ENCODE measurements at places on chromosomes 16 and 17.

DNA sequence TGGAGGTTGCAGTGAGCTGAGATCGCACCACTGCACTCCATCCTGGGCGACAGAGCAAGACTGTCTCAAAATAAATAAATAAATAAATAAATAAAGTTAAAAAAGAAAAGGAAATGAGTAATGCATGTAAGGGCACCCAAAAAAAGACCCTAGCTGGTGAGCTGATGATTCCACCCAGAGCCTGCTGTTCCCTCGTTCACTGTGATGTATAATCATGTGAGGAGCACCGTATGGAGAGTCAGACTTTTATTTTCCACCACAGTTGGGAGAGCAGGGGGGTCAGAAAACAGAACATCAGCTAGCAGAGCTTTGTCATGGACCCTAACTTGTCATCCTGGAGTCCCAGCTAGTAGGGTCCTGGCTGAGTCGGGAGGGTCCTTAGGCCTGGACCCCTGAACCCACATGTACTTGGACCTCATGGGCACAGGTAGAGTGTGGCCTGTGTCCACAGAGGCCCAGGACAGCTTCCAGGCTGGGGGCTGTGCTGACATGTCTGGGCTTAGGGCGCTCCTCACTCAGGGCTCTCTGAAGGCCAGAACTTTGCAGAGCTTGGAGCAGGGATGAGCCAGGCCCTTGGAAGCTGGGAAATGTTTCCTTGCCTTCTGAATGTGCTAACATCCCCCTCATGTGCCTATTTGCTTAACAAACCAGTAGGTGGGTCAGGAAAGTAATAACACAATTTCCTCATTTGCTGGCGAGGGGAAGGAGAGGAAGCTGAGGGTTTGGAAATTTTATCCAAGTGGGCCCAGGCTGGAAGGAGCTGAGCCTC is 18.8 kb upstream of the LASP1NB start:
- DNase-seq, result no peak

DNA sequence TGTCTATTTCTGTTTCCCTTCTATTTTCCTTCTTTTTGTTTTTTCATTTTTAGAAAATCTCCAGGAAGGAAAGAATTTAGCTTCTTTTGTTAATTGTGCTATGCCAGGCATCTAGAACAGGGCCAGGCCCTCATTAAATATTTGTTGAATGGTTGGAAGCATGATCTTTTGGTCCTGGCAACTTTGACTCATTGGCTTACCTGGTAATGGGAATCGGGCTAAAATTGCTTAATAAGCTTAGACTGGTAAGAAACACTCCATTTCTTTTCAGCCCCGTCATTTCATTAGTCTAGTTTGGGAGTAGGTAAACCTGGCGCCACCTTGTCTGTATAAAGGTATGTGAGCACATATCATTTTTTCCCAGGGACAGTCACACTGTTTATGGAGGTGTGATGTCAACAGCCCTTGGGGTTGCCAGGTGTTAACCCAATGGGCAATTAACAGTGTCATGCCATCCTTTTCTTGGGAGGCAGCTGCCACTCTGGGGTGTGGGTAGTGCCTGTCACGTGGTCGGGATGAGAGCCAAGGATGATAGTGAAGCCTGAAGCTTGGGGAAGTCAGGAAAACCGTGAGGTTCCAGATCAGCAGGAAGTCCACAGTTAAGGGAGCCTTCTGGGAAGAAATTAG is 9.5 kb upstream of the NDEL1 start:
- no peak for DNase-seq

- no peak for DNase-seq
Measured at GRCh38 chr17:29059281-29059680, 16.3 kb downstream of the PIPOX start.

DNA sequence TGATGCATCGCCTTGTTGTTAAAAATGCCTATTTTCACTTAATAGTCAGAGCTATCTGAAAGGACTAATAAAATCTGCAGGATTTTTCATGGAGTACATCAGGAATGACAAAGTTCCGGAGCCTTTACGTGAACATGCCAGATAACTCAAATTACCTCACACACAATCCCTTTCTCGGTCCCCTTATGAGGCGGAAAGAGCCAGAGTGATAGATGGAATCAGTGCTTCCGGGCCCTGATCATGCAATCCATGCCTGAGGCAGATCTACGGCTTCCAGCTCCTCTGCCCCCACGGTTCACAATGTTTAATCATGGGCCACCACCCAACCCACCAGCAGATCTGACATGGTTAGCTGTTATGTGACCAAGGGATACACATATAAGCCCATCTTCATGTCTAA is 17.0 kb downstream of the VPS53 start:
- DNase-seq, result no peak

DNA sequence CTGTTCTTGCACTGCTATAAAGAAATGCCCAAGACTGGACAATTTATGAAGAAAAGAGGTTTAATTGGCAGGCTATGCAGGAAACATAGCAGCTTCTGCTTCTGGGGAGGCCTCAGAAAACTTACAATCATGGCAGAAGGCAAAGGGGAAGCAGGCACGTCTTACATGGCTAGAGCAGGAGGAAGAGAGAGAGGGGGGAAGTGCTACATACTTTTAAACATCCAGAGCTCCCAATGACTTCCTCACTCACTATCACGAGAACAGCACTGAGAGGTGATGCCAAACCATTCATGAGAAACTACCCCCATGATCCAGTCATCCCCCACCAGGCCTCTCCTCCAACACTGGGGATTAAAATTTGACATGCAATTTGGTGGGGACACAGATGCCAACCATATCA is 13.3 kb downstream of the WFIKKN2 start:
- peak; percentile 15 for DNase-seq

DNA sequence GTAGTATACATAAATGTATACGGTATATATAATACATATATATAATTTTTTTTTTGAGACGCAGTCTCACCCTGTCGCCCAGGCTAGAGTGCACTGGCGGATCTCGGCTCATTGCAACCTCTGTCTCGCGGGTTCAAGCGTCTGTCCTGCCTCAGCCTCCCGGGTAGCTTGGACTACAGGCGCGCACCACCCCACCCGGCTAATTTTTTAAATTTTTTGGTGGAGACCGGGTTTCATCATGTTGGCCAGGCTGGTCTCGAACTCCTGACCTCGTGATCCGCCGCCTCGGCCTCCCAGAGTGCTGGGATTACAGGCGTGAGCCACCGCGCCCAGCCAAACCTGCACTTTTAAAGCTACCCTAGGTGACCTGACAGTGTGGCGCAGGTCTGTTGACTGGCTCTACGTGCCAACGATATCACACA is 745 bp downstream of the PAM16 start:
- no peak for DNase-seq

DNA sequence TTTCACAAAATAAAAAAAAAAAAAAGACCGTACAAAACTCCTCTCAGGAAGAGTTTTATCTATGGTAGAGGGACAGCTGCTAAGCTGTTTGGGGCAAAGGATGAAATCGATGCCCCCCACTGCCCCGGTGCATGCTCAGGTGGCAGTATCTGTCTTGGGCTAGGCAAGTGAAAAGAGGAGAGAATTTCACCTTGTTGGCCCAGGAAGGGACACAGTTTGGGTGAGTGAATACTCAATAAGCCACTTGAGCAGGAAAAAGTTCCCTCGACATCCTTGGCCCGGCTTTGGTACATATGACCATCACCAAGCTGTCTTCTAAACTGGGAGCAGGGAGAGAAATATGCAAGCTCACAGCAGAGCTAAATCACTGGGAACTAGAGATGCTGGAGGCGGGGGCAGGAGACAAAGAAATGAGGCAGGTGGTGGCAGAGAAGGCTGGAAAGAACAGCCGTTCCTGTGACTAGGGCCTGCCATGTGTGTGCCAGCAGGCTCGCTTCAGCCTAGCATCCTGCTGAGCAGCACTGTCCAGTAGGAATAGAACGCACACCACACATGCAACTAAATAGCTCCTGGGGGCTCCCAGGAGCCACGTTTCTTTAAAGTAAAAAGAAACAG is 8.2 kb upstream of the EIF1 start:
- no peak for DNase-seq

DNA sequence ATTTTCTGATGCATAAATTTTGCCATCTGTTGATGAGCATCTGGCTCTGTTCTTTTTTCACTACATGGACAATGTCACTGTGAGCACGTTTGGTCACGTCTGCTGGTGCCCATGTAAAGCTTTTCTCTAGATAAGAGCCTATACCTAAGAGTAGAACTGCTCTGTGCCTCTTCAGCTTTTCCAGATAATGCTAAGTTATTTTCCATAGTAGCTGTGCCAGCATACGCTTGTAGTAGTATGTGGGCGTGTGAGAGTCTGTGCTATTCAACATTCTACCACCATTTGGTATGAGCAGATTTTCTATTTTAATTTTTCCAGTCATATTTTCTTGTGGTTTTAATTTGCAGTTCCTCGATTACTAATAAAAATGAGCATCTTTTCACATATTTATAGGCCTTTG is 33.2 kb downstream of the VPS35L start:
- DNase-seq, result no peak

- DNase-seq, result no peak
Measured at GRCh38 chr17:62867303-62867702, 59.2 kb upstream of the MARCHF10 start.

DNA sequence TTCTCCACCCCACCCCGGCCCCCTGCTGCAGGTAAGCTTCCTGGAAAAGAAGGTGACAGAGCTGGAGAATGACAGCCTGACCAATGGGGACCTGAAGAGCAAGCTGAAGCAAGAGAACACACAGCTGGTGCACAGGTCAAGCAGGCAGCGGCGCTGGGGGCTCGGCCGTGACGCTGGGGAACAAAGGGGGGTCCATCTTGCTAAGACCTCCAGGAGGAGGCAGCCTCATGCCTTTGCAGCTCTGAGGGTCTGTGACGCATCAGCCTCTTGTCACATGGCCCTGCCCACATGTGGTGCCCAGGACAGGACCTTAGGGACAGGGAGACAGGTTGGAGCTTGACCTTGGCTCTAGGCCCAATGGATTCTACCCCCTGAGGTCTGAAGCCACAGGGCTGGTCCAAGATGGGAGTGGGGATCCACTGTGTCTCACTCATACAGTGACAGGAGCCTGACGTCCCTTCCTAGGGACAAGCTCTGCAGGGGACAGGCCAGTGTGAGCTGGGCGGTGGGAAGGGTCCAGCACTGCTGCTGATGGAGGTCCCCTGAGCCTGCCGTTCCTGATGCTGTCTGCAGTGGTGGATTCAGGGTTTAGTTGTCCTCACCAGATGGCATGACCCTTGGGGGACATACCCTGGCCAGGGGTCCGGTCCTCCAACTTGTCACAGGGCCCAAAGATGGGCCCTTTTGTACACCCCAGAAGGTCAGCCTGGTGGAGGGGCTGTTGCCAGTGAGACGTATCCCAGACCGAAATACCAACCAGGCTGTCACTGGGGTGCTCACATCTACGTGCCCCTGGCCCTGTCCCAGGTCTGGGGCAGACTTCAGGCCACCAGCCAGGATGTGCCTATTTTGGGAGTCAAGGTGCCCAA is 132.6 kb downstream of the RAB11FIP4 start:
- no peak for DNase-seq

DNA sequence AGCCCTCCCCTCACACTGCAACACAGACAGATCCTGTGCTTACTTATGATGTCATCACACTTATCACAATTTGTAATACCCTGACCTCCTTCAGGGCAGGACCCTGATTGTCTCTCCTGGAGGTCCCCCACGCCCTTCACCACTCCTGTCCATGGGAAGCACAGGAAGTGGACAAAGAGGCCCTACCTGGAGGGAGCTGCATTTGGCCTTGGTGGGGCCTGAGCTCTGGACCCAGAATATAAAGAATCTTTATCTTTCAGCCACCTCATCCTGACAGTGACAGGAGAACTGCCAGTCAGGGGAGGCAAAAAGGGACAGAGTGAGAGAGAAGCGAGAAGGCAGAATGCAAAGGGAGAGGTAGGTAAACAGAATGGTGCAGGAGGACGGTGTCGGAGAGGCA is 303.4 kb upstream of the N4BP1 start:
- DNase-seq, result no peak

Measured in AML-193 (cell line).